Purkinje cell (primary cell): ENCODE measurements at places on chromosomes 2 and 18. TPM values are rescaled to one million over a fixed set of nuclear protein-coding genes. Genes with fewer than 3 reads are reported as not detected.

Gene SPP2
- not detected in 2 replicates for polyA plus RNA-seq

Gene COL6A3
- polyA plus RNA-seq, result 0.03 TPM in 1 of 2 replicates, not detected in the other

Gene VPS54
- 4.5 and 4.7 TPM in 2 replicates for polyA plus RNA-seq

Gene C1QL2
- not detected in 2 replicates for polyA plus RNA-seq

Gene COPS8
- polyA plus RNA-seq, result 419 and 451 TPM in 2 replicates

Gene OBSL1
- 11.5 and 14.0 TPM in 2 replicates for polyA plus RNA-seq

Gene APLF
- 1.5 TPM in 1 of 2 replicates, not detected in the other for polyA plus RNA-seq

Gene PFN4
- polyA plus RNA-seq, result 0.43 TPM in 1 of 2 replicates, not detected in the other

Gene TBR1
- 16.6 TPM in 1 of 2 replicates, not detected in the other for polyA plus RNA-seq

Gene DSG1
- 0.74 TPM in 1 of 2 replicates, not detected in the other for polyA plus RNA-seq

Gene SGPP2
- polyA plus RNA-seq, result 3.1 and 3.2 TPM in 2 replicates

Gene ZSWIM2
- polyA plus RNA-seq, result not detected in 2 replicates
